ENCODE measurements at places on chromosomes 5 and 9. TPM values are rescaled to one million over a fixed set of nuclear protein-coding genes. Genes with fewer than 3 reads are reported as not detected.
A peak's percentile ranks its signal among the peaks of the same experiment; 100 is the strongest.

Gene DIPK1B
- polyA plus RNA-seq, result 0.15 TPM

DNA sequence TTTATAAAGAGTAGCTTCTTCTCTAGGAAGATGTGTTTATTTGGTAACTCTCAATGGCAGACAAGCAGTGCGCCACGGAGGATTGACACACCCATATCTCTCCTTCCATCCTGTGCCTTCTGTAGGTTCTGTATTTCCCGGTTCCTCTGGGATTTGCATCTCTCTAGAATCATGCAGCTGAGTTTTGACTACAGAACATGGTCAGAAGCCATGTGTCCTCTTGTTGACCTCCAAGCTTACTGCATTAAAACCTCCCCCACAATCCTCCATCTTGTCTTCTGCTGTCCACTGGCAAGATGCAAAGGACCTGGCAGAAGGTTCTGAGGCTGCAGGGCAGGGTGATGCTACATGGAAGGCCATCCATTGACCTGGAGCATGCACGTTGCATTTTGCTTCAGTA lies 482.0 kb downstream of the DMRT2 start:
- no peaks in the 10 kb centered on the region for H3K27me3 ChIP-seq
- H3K4me1 ChIP-seq, result no peaks in the 10 kb centered on the region
- no peak overlapping the region for H3K27ac ChIP-seq
- H3K36me3 ChIP-seq, result no peaks in the 10 kb centered on the region

DNA sequence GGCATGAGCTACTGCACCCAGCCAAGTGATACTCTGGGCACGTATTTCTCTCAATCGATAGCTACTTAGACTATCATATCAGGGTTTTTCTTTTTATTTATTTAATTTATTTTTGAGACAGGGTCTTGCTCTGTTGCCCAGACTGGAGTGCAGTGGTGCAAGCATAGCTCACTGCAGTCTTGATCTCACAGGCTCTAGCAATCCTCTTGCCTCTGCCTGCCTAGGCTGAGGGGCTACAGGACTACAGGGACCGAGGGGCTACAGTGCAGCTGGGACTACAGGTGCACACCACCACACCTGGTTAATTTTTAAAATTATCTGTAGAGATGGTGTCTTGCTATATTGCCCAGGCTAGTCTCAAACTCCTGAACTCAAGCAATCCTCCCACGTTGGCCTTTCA lies 20.3 kb upstream of the ANKHD1 start:
- no peaks in the 10 kb centered on the region for H3K27me3 ChIP-seq
- no peaks in the 10 kb centered on the region for H3K36me3 ChIP-seq
- H3K4me3 ChIP-seq, result no peak overlapping the region
- no peak overlapping the region for H3K27ac ChIP-seq
- no peaks in the 10 kb centered on the region for H3K4me1 ChIP-seq

- no peak overlapping the region for H3K4me3 ChIP-seq
- peak; percentile 29 for DNase-seq
- no peak overlapping the region for H3K27ac ChIP-seq
- no peaks in the 10 kb centered on the region for H3K27me3 ChIP-seq
- 0 out of 2 replicates have a peak, but pooled peaks cover 17% of the 10 kb centered on the region for H3K4me1 ChIP-seq
- no peaks in the 10 kb centered on the region for H3K36me3 ChIP-seq
Measured at GRCh38 chr5:111775224-111775623, 18.2 kb upstream of the NREP start.

Gene FGF18
- 0.09 TPM for polyA plus RNA-seq

Gene HMMR
- polyA plus RNA-seq, result 16.8 TPM

Gene SLC25A2
- not detected for polyA plus RNA-seq

Gene AOPEP
- polyA plus RNA-seq, result 120 TPM

Gene ZNF883
- 7.6 TPM for polyA plus RNA-seq

Gene GMCL2
- not detected for polyA plus RNA-seq

Gene DNAH5
- polyA plus RNA-seq, result 1.5 TPM

DNA sequence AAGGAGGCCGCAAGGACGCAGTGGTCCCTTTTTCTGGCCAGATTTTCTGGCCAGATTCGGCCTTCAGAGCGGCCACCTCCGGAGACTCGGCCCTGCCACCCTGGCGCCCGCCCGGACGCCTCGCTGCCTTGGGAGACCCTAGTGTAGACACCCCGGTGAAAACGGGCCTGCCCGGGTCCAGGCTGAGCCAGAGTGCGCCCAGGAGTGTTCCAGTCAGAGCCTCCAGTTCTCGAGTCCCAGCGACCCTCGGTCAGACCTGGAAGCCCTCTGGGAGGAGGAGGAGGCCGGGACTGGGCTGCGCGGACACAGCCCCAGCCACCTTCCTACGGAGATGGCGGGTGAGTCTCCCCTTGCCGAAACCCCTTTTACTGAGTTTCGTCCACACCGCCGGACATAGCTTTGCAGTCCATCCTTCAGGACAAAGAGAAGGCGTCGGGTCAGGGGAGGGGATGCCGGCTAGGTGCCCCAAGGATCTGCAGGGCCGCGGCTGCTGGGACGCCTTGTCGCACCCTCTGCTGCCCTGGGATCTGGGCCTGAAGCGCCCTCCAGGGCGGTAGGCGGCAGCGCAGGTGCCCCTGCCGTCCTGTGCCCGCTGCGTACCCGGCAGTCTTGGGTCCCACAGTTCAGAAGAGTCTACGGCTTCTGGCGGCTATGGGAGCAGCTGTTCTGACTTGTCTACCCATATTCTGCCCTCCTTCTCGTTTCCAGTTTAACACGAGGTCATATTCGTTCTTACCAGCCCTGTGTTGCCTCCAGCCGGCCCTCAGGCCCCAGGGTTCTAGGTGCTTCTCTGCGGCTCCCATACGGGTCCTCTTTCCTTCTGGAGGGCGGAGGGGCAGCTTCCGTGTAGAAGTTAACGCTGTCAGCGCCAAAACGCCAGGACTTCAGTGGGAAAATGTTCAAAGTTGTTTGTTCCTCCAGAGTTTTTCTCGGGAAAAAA lies 1771.7 kb upstream of the CDH9 start:
- H3K4me1 ChIP-seq, result no peaks in the 10 kb centered on the region
- no peak for DNase-seq
- no peak overlapping the region for H3K27ac ChIP-seq

DNA sequence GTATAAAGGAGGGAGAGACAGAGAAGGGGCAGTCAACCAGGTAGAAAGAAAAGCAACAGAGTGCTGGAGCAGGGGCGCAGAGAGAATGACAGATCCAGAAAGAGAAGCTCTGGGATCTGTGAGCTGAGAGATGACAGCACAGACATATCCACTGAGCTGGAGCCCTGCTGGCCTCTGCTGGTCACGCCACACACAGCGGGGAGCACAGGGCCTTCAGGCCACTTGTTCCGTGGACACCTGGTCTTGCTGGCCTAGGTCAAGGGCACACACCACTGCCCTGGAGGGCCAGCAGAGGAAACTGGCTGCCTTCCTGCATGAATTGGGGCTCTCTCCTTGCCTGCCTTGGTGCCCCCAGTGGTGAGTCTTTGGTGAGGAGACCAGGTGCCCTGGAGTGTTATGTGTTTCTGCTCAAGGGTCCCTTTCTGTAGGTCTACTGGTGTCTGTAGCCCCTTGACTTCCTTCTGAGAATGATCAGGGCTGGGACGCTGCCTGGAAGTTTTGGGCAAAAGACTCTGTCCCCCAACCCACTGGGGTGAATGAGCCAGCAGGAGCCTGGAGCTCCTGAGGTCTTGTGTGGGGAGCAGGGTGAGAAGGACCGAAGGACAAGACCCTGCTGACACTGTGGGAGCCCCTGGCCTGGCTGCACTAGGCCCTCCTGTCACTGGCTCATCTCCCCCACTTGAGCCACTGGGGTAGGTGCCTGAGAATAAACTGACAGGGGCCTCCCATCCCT lies 59.2 kb upstream of the ADAMTS2 start:
- H3K27ac ChIP-seq, result no peak overlapping the region
- H3K4me3 ChIP-seq, result no peak overlapping the region
- H3K36me3 ChIP-seq, result no peaks in the 10 kb centered on the region
- no peaks in the 10 kb centered on the region for H3K4me1 ChIP-seq
- DNase-seq, result peak; percentile 51

- H3K4me3 ChIP-seq, result no peak overlapping the region
- no peak overlapping the region for H3K27ac ChIP-seq
- H3K4me1 ChIP-seq, result peaks cover 16% of the 10 kb centered on the region
- no peak for DNase-seq
- H3K27me3 ChIP-seq, result no peaks in the 10 kb centered on the region
Measured at GRCh38 chr9:134436911-134437310, 110.7 kb downstream of the RXRA start.

Gene PCDHB16
- 4.8 TPM for polyA plus RNA-seq

GRCh38 chr5:54440456-54440893 lies 15.0 kb upstream of the HSPB3 start:
- no peak overlapping the region for H3K4me3 ChIP-seq
- H3K4me1 ChIP-seq, result peaks cover 6% of the 10 kb centered on the region
- no peaks in the 10 kb centered on the region for H3K27me3 ChIP-seq
- H3K36me3 ChIP-seq, result no peaks in the 10 kb centered on the region

Gene PAXX
- polyA plus RNA-seq, result 49.3 TPM

DNA sequence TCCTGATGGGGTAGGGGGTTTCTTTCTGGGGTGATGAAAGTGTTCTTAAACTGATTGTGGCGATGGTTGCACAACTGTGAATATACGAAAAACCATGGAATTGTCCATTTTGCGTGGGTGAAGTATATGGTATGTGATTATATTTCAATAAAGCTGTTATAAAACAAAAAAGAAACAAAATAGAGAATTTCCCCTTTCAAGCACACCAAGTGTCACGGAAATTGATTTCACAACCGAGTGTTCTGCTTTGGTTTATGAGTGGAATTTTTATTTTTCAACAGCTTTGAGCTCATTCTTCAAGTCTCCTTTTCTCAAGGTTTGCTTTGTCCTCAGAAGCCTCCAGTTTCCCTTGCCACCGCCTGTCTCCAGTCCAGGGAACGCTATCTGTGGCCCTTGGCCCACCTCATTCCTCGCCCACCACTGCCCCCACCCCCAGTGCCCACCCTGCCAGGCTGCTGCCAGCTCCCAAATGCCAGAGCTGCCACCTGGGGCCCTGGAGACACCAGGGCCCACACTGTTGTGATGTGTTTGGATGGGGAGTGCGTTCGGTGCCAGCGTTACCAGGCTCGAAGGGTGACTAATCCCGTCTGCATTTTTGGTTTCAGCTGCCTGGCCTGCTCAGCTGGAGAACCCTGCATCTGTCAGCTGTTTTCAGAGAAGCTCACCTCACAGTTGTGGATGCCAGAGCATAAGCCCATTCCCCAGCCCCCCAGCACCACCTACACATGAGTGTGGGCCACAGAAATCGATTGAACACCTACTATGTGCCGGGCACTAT lies 30.4 kb downstream of the DUSP1 start:
- peak overlapping the region; percentile 99 for H3K27ac ChIP-seq
- H3K36me3 ChIP-seq, result no peaks in the 10 kb centered on the region
- H3K4me3 ChIP-seq, result peak overlapping the region; percentile 39
- DNase-seq, result peak; percentile 96
- H3K27me3 ChIP-seq, result no peaks in the 10 kb centered on the region
- peaks cover 17% of the 10 kb centered on the region for H3K4me1 ChIP-seq

Gene DMRT3
- polyA plus RNA-seq, result not detected

DNA sequence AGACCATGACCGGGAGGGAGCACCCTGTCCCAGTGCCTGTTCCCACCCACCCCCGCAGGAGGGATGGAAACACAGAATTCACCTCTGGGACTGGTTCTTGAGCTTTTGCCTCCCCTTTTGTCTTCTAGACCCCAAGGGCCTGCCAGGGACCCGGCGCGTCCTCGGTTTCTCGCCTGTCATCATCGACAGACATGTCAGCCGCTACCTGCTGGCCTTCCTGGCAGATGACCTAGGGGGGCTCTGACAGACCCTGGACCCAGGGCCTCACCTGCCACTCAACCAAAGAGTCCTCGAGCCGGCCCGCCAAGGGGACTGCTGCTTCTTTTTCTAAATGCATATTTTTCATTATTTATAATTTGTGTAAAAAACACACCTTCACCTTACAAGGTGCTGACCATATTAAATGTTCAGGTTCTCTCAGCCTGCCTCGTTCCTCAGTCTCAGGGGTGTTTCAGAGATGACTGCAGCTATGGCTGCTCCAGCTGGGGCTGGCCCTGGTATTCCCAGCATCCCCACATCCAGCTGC lies 16.9 kb downstream of the CARD19 start:
- no peaks in the 10 kb centered on the region for H3K36me3 ChIP-seq
- H3K4me1 ChIP-seq, result peaks cover 4% of the 10 kb centered on the region
- no peak overlapping the region for H3K4me3 ChIP-seq
- no peak for DNase-seq
- no peaks in the 10 kb centered on the region for H3K27me3 ChIP-seq
- H3K27ac ChIP-seq, result no peak overlapping the region

Gene RMRP
- polyA plus RNA-seq, result not detected

GRCh38 chr9:18075253-18075952 lies 398.6 kb upstream of the ADAMTSL1 start:
- H3K36me3 ChIP-seq, result no peaks in the 10 kb centered on the region
- H3K27me3 ChIP-seq, result no peaks in the 10 kb centered on the region
- no peak overlapping the region for H3K4me3 ChIP-seq
- peaks cover 15% of the 10 kb centered on the region for H3K4me1 ChIP-seq
- H3K27ac ChIP-seq, result no peak overlapping the region

DNA sequence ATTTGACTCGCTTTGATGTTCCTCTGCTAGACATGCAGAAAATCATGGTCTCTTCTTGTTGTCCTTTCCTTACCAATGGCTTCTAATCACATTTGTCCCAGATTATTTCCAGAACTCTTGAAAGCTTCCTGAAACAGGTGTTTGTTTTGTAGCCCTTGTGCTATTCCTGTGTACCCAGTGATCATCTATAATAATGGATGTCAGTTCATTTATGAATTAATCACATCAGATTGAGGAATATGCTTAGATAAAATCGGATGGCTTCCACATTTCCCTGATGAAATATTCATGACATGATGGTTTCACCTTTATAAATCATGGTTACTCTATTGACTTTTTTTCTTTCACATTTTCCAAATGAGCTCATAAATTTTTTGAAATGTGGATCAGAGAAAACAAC lies 359.0 kb upstream of the DMAC1 start:
- no peaks in the 10 kb centered on the region for H3K27me3 ChIP-seq
- H3K27ac ChIP-seq, result no peak overlapping the region
- H3K36me3 ChIP-seq, result no peaks in the 10 kb centered on the region
- no peak for DNase-seq
- no peaks in the 10 kb centered on the region for H3K4me1 ChIP-seq

DNA sequence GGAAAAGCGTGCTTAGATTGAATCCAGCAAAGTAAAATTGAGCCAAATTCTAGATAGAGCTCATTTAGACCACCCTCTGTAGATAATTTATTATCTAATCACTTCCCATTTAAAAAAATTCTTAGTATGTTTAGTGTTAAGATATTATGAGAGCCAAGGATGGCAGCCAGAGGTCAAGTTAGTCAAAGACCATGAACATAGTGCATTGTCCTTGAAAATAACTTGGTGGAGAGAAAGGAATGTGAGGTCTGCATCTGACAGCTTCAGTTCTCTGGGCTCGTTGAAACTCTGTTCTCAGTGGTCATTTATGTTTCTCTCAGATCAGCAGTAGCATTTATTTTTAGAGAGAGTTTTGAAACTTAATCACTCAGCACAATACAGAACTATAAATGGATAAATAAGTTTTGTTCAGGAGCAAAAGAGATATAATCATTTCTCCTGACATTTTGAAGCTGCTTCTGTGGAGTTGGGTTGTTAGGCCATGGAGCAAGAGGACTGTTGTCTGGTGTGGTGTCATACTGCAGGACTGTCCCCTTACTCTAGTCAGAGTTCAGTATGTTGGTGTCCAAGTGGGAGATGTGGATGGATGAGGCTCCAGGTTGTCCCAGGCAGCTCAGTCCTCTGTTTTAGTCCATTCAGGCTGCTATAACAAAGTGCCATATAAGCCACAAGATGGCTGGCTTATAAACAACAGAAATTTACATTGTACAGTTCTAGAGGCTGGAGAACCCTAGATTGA lies 337.7 kb downstream of the FBXL7 start:
- peaks cover 21% of the 10 kb centered on the region for H3K4me1 ChIP-seq
- no peaks in the 10 kb centered on the region for H3K36me3 ChIP-seq
- H3K4me3 ChIP-seq, result no peak overlapping the region
- no peak overlapping the region for H3K27ac ChIP-seq

GRCh38 chr9:116706310-116707290 lies 19.5 kb downstream of the TRIM32 start:
- no peak overlapping the region for H3K27ac ChIP-seq
- 0 out of 2 replicates have a peak, but pooled peaks cover 4% of the 10 kb centered on the region for H3K36me3 ChIP-seq
- no peak overlapping the region for H3K4me3 ChIP-seq
- no peaks in the 10 kb centered on the region for H3K27me3 ChIP-seq
- H3K4me1 ChIP-seq, result peaks cover 15% of the 10 kb centered on the region
- DNase-seq, result no peak
